ENCODE measurements at places on chromosomes 6 and 20. TPM values are rescaled to one million over a fixed set of nuclear protein-coding genes. Genes with fewer than 3 reads are reported as not detected.
A peak's percentile ranks its signal among the peaks of the same experiment; 100 is the strongest.

GRCh38 chr20:3646067-3646440 is 17.1 kb downstream of the GFRA4 start:
- no peak for DNase-seq

The ITPR3 gene
- total RNA-seq, result 88.6 TPM

GRCh38 chr6:112360498-112360897 is 13.4 kb downstream of the RFPL4B start:
- no peak for DNase-seq

DNA sequence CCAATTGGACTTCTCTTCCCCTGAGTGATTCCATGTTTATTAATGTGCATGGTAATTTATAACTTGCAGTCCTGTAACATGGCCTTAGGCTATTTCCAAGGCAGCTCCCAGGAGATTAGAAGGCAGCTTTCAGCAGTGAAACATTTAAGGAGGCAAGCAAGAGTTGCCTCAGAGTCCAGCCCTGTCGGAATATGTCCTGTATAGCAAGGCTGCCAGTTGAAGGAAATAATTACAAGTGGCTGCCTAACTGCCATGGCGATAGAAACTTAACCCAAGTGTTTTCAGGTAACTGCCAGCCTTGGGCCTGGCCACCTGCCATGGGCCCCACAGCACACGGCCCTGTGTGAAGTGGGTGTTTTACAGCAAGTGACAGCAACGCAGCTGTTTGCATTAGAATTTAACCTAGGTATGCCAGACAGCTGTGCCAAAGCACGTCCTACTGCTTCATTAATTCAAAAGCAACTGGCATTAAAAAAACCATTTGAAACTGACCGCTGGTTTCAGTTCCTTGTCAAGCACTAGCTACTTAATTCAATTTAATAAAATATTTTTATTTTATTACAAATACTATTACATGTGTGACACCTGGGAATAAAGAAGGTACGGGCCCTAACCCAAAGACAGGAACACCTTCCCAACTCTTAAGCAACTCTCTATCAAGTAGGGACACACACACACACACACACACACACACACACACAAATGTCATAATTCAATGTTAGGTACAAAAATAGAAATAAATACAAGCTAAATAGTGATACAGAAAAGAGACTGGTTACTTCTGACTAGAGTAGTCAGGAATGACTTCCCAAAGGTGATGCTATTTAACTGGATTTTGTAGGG is 151.8 kb upstream of the HEY2 start:
- DNase-seq, result no peak

DNA sequence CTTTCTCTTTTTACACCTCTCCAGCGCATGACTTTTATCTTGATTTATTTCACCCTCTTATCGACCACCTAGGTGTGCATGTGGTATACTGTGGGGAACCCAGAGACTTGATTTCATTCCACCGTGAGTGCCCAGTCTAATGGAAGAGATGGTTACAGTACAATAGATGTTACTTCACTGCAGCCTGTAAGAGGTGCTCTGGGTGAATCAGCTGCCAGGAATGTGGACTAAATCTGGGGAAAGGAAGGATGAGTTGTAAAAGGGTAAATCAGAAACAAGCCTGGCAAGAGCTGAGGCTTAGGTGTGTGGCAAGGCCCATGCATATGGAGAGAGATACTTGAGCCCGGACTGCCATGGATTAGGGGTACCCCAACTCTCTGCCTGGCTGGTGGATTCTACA is 7.4 kb downstream of the STK35 start:
- no peak for DNase-seq

DNA sequence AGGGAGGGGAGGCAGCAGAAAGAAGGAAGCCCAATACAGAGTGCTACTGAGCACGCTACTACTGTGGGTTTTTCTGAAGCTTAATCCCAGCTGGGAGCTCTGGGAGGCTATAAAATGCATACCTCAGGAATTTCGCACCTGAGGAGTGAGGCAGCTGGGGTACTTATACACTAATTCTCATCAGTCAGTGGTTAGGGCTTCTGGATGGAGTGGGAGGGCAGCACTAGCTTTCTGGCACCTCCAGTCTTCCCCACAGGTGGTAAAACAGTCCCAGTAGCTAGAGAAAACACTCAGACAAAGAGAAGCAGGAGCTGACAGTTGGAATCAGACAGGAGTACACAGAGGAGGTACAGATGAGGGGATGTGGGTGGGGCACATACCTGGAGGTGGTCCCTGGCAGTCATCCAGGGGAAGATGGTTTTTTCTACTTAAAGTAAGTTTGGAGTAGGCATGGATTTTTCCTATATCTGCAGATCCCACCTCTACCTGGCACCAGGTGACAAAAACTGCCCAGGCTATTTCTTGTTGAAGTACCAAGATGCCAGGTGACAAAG is 37.8 kb downstream of the CPXM1 start:
- DNase-seq, result no peak

DNA sequence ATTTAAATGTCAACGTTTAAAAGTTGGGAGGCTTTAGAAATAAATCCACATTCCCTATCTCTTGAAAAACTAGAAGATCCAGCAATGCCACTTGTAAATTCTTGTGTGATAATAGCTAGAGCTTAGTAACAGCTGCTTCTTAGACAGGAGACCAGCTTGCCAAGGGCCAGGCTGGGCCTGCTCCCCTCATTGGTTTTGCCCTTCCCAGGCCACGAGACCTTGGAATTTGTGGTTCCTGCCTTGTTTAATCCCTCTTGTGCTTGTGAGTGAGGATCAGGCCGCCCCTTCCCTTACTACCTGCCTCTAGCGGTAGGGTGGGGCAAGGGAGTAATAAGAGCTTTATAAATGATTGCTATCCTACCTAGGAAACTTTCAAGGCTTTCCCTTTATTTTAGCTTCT is 363.5 kb downstream of the SYNE1 start:
- DNase-seq, result no peak

DNA sequence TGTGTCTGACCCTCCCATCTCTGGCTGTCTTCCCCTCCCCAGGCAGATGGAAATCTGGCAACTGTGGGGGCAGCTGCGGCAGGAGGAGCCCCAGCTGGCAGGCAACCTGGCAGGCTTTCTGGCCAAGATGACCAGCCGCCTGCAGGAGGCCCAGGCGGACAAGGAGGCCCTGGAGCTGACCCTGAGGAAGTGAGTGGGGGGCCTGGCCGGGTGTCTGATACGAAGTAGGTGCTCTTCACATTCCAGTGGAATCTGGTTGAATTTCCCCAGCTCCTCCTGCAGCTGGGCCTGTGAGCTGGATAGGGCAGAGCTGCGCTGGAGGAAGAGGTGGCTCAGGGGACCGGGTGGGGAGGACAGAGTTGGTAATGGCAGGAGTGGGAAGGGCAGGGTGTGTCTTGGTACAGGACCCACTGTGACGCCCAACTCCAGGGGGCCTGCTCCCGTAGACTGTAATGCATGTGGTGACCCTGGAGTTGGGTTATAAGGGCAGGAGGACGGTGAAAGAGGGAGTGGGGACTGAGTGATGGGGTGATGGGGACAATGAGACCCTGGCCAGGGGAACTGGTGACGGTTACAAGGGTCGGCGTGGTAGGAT is 19.7 kb downstream of the RAB44 start:
- DNase-seq, result peak; percentile 43

GRCh38 chr6:13641315-13641714 is 26.2 kb downstream of the NOL7 start:
- no peak for DNase-seq

The SLC17A2 gene
- total RNA-seq, result not detected

DNA sequence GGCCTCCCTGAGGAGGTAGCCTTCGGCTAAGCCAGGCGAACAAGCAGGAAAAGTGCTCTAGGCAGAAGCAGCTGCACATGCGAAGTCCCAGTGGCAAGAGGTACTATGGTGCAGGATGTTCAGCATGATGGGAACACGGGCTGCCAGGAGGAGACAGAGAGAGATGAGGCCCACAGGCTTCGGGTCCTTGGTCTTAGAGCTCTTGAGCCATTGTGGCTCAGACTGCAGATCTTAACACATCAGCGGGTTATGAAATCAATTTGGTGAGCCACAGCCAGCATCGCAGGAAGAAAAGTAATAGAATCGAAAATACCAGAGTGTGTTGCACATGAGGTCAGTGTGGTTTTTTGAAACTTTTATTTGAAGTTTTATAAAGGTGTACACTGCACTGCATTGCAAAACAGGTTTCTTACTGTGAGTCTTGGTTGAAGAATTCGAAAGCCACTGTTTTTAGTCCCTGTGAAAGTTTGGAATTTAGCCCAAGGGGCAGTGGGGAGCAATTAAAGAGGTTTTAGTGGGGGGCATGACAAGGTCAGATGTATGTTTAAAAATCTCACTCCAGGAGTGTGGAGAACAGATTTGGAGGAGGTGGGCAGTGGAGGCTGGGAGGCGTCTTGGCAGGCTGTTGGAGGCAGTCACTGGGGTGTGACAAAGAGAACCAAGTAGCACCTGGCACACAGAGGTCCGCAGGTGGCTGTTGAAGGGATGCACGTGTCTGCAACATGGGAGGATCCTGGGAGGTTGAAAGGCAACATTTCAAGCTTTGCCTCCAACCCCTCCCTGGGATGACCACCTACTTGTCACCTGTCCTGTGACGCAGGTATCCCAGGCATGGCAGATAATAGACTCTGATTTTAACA is 69.3 kb downstream of the EYA2 start:
- DNase-seq, result no peak

The CDSN gene
- total RNA-seq, result not detected

The DAAM2 gene
- 61.9 TPM for total RNA-seq
